Colonic mucosa (tissue), 4 donors: ENCODE measurements at places on chromosomes 12 and 14. TPM values are rescaled to one million over a fixed set of nuclear protein-coding genes. Genes with fewer than 3 reads are reported as not detected.

- no peak for DNase-seq
These were observed 7.2 kb downstream of the TPCN1 start for GRCh38 chr12:113228394-113229028.

DNA sequence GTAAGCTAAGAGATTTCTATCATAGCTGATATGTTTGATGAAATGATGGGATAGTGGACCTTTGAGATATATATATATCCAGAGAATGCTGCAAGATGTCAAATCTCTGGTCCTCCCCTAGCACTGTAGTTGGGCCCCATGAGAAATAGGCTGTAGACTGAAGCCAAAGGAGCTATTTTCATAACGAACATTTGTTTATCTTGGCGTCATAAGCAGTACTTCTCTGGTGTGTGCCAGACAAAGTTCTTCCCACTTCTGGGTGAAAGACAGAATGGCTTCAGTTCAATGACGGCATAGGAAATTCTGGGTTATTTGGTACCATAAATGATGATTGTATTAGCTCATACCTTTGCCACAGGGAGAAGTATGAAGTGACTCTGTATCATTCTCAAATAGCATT is 534.3 kb downstream of the SOX5 start:
- no peak for DNase-seq

GRCh38 chr12:89453121-89453978 is 71.2 kb downstream of the GALNT4 start:
- no peak for DNase-seq

DNA sequence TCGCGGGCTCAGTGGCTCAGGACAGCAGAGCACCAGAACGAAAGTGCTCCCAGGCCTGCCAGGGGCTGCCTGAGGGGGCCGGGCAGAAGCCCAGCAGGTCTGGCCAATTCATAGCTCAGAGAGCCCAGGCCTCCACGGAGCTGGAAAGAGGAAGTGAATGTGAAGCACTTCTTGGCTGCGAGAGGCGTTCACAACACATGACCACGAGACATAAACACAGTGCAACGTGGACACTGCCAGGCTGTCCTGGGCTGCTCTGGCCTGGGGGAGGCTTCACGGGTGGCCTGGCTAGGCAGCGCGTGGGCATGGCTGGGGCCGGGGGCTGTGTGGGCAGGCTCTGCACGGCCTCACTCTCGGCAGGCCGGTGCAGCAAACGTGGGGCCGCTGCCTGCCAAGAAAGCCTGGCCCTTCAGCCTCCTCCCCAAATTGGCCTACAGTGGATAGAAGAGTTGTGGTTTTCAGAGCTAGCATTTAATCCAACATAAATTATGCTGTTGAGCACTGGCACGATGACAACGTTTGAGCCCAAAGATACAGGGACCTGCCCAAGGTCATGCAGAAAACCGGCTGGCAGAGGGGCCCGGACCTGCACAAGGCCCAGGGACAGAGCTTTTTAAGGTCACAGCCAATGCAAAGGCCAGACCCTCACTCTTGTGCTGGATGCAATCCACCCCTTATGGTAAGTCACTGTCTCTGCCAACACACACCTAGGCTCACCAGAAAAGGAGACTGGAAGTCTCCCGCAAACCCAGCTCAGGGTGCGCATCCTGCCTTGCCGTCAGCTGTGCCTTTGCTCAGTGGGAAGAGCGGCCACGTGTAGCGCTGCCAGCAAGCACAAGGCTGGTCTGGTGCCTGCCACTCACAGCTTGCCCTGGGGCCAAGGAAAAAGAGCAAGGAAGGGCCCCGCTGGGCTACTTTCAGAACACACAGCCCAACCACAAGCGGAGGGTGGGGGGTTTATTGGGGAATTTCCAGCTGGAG is 8.6 kb downstream of the SLC25A29 start:
- DNase-seq: peak; percentile 65

DNA sequence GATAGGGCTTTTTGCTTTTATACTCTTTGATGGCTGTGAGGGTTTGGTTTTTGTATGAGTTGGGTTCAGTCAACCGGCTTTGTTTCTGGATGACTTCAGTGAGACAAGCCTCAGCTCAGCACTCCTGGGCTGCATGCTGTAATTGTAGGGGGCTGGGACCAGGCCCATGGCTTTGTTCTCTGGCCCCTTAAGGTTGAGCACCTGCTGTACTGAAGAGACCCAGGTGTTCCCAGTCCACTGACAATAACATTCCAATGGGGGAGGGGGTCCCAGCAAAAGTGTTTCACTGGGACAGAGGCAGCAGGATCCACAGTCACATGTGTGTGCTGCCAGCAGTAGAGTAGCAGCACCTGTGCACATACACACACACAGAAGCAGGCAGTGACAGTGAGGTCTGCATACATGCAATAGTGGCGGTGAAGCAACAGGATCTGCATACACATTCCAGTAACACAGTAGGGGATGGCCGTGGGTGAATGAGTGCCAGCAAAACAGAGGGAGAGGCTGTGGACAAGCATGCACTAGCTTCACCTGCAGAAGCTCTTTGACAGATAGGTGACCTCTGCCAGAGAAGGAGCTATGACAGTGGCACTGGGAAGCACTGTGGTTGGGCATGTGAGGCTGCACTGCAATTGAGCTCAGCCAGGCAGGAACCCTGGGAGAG is 240.4 kb downstream of the ASCL1 start:
- DNase-seq: no peak

DNA sequence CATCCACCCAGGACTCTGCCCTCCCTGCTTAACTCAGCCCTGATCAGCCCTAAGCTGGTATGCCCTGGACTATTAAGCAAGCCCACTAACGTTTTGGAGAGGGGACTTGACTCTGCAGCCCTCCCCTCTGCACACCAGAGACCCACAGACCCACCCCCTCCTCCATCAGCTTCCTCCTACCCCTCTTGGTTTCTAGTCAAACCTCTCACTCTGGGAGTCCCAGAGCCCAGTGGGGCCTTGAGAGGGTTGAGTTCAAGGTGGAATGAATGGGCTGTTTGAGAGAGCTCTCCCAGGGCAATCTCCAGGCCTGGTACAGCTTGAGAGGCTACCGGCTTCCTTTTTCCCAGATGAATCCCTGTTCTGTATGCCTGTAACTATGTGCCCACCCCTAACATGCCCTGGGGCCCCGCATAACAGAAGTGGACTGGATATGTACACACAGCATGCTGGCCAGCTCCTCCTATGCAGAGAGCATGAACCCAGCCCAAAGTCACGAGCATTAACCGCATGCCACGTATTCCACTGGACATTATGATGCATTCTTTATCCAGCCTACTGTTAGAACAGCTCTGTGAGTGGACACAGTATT is 43.6 kb downstream of the IRF2BPL start:
- DNase-seq: no peak

- DNase-seq: no peak
These were observed 360.4 kb downstream of the RGS6 start for GRCh38 chr14:72292689-72293024.

DNA sequence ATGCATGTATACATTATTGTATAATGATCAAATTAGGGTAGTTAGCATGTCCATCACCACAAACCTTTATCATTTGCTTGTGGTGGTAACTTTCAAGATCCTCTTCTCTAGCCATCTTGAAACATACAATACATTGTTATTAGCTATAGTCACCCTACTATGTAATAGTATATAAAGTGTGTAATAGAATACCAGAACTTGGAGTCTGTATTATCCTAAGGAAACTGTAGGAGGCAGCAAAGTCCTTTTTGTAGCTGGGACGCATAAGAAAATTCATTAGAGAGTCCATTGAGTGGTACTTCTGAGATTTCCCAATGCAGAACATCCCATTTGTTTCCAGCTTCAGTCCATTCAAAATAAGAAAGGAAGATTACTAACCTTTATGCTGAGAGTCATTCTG is 325.9 kb upstream of the LRFN5 start:
- DNase-seq: no peak

DNA sequence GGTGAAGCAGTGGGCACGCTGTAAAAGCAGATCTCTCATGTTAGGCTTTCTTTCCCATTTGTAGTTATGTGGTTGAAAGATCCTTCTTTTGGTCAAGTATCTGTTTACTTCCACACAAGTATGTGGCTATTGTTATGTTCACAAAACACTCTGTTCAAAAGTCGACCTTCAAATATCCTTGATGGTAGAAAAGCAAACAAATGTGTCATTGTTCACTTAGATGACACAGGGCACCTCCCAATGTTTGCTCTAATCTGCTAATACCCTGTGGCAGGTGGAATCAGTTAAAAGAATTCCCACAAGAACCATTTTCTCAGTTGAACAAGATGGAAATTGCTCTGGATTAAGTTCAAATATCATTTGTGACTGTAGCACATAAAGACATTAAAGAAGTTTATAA is 43.6 kb upstream of the NAA30 start:
- DNase-seq: no peak

DNA sequence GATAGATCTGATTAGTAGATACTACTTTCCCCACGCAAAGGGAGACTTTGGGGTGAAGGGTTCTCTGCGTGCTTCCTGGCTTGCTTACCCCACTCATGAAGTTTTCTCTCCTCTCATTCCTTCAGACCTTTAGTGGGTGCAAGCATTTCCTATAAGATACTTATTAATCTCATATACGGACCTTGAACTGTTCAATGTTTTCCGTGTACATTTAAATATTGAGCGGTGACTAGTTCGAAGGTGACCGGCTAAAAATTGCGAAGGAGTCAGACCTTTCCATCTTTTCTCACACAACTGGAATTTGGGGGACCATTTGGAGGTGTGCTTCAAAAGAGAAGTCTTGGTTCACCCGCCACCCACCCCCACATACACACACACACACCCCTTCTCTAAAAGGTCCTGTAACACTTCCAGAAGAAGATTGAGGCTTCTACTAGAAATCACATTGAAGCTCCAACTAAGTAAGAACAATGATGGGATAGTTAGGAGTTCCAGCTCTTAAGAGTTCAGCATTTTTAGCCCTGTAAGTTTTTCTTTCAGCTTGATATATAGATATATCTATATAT is 6.1 kb upstream of the FOXG1 start:
- no peak for DNase-seq

DNA sequence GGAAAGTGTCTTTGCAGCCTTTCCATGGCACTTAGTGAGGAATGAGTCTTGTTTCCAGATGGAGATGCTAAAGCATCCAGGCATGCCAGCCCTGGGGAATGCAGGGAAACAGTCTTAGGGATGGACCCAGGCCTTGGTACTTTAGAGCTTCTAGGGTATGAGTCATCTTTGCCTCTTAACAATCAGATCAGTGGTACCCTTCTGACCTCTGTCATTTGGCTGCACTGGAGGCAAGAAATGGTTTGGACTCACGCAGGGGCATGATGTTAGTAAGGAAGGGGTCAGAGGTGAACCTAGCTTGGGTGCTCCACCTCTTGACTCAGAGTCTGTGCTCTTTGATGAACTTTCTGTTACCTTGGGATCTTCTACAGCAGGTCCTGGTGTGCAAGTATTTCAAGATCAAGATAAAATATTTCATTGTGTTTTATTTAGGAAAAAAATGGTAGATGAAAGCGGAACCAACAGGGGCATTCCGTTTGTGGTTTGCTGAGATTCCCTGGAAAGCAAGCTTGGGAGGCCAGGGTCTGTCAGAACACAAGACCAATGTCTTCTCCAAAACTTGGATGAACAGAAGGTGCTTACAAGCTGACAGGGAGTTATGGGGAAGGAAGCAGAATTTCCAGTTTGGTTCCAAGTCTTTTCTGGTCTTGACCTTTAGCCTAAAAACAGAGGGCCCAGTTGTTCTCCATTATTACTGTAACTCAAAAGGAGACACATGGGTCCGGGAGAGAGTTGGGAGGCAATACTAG is 216.2 kb downstream of the ZFP36L1 start:
- no peak for DNase-seq

DNA sequence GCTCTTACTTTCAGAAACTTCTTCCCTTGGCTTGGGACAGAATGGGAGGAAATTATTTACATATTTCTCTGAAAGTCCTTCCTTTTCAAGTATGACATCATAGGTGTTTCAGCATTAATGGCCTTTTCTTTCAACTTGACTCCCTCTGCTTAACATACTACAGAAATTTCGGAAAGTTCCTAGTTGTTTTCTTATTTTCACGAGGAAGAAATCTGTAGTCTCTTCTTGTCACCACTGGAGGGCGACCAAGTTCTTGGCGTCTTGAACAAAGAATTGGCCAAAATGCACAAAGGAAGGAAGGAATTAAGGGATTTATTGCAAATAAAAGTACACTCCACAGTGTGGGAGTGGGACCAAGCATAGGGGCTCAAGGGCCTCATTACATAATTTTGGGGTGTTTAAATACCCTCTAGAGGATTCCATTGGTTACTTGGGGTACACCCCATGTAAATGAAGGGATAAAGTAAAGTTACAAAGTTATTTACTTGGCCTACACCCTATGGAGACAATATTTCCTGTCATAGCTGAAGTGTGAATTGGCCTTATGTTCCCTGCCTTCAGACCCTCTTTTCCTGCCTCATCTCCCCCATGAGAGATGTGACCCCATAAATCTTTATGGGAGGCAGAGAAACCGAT is 70.4 kb downstream of the RPL10L start:
- peak; percentile 20 for DNase-seq

- DNase-seq: no peak
These were observed 3.8 kb upstream of the ARHGAP9 start for GRCh38 chr12:57483466-57483865.

- DNase-seq: no peak
These were observed 2.1 kb upstream of the GPD1 start for GRCh38 chr12:50101663-50102062.

DNA sequence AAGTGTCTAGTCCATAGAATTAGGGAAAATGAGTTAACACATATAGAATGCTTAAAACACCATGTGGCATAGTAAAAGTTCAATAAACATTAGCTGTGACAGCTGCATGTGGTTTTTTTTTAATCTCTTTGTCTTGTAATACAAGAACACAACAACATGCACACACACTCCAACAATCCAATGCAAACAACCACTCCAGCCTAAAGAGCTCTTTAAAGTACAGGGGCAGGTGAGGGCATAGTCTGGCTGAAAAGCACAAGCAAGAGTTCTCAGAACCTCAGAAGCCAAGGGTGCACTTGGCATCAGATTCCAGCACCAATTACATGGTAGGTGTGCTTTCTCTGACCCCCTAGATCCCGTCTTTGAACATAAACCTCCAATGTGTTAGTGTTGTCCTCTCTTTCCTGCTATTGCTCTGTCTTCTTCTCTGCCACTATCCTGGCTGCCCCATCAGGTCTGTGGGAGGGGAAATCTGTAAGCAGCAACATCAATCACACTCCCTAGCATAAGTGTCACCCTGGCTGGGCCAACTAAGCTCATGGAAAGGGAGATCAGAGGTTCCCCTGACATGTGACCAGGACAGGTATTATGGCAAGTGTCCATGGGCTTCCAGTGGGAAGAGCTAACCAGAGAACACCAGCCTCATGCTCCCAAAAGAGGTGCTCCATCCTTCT is 91.0 kb downstream of the SLC8A3 start:
- DNase-seq: no peak

- DNase-seq: peak; percentile 27
These were observed 3.5 kb upstream of the ASPG start for GRCh38 chr14:104081951-104082464.

GRCh38 chr14:75630695-75631452 is 29.8 kb downstream of the ERG28 start:
- no peak for DNase-seq

GRCh38 chr14:91173904-91174303 is 60.0 kb downstream of the DGLUCY start:
- no peak for DNase-seq

OVCH1 gene
- not detected for total RNA-seq

KRT73 gene
- not detected for total RNA-seq

PFDN5 gene
- total RNA-seq: 305 TPM

DLGAP5 gene
- total RNA-seq: 35.9 TPM

TEP1 gene
- total RNA-seq: 53.7 TPM

LPAR5 gene
- total RNA-seq: 27.0 TPM

LRRC10 gene
- total RNA-seq: not detected

RPS6KL1 gene
- total RNA-seq: 14.0 TPM
